HT1080 (cell line): ENCODE measurements at places on chromosomes 6 and 20.

DNA sequence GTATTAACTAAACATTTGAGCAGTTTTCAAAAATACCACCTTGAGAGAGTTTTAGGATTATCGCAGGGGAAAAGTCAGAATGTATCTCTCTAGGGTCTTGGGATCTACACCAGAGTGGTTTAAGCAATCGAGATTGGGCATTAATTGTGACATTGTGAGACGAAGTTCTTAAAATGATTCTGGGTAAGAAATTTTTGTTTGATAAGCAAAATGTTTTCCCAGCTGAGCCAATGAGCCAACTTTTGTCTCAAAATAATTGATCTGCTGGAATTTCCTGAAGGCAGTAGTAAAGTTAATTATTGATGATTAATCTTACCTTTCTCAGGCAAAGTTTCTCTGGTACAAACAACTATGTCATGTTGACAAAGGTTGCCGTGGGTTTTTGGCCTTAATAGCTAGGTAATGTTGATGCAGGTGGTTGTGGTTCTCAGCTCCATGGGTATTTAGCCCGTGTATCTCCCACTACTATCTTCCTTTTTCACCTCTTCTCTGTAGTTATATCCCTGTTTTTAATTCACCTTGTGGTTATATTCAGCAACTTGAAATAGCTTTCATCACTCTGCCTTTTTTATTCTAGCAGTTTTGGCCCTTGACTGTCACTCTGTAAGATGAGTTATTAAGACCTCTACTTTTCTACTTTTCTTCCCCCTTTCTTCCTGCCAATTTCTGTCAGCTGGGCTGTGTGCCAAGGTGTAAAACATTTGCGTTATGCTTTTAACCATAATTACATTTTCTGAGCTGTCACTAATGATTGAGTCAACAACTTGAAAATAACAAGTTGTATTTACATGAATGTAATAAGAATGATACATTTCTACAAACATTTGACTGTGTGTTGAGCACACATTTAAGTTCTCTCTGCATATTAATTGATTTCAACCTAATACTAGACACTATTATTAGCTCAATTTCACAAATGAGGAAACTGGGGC is 368.3 kb upstream of the BTBD3 start:
- DNase-seq, result no peak

GRCh38 chr6:79824202-79824601 is 123.2 kb downstream of the ELOVL4 start:
- no peak for DNase-seq

DNA sequence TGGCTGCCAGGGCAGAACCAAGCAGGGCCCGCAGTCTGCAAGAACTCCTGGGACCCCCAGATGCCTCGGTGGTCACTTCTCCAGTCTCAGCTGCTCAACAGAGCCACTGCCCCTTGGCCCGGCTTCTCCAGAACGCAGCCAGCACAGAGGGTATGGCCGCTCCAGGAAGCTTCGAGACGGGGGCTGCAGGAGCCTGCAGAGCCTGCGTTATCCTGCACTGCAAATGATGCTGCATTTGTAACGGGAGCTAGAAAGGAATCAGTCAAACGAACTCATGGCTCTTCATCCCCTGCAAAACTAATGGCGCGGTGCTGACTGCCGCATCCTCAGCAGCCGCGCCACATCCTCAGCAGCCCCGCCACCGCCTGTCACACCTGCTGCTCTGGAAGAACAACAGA is 254.9 kb downstream of the TAF4 start:
- no peak for DNase-seq

- DNase-seq, result no peak
Measured at GRCh38 chr20:38196592-38196991, 31.5 kb upstream of the TGM2 start.

DNA sequence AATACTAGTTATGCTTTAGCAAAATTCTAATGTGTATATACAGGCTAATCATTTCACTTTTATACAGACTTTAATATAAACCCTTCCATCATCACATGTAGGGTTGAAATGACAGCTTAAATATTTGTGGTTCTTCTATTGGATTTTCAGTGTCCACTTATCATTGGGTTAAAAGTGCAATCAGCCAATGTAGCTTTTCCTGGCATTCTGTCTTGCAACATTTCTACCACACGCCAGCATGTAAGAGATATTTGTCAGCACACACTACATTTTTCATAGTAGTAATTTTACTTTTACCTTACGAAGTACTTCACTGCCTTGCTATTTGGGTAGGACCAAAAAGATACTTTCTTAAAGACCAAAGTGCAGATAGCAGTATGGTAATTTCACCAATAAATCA is 252.0 kb downstream of the TBX18 start:
- no peak for DNase-seq

GRCh38 chr6:90083891-90084290 is 189.6 kb downstream of the GJA10 start:
- DNase-seq, result no peak
